NCI-H524 treated with DMSO at 0.1 percent for 48 hours (cell line): ENCODE measurements at places on chromosomes 11 and 22.

GRCh38 chr11:69512136-69512535 is 30.7 kb downstream of the LINC01488 start:
- no peak for DNase-seq

DNA sequence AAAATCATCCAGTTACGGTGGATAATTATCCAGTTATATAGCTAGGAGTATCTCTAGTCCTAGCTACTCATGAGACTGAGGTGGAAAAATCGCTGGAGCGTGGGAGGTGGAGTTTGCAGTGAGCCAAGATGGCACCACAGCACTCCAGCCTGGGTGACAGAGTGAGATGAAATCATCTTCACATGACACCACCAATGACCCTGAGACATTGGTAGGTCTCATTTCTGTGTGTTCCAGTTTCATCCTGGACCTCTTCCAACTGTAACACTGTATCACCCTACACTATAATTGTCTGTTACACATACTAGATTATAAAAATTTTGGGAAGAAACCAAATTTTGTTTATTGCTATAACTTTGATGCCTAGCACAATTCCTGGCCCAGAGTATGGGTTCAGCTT is 446.8 kb downstream of the TMEM135 start:
- no peak for DNase-seq

DNA sequence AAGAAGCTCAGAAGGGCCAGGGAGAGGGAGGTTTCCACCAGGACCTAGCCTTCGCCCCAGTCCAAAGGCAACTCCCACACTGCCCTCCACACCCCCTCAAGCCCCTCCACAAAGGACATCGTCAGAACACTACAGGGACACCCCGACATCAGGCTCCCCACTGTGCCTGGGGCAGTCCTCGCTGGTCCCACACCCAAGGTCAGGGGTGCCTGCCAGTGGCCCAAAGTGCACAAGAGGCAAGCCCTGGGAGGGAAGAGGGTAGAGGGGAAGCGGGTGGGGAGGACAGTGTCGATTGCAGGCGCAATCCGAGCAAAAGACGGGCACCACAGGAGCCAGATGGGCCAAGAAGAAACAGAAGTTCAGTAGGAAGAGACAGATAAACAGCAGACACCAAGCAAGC is 35.6 kb upstream of the JAM3 start:
- DNase-seq: no peak

DNA sequence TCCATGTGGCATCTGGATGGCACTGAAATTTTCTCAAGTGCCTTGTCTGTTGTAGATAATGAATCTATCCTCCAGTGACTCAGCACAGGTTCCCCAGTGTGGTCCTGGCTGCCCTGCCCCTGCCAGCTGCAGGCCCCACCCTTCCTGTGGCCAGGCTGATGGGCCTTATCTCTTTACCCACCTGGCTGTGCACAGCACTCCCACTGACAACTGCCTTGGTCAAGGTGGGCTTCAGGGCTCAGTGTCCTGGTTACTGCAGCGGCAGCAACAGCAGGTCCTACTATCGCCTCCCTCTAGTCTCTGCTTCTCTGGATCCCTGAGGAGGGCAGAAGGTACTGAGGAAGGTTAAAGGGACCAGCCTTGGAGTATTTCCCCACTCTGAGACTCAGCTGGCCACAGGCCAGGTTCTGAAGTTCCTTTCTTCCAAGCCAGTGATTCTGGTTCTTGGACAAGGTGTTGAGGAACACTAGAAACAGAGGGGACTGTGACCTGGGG is 3.1 kb downstream of the HMBS start:
- DNase-seq: no peak

DNA sequence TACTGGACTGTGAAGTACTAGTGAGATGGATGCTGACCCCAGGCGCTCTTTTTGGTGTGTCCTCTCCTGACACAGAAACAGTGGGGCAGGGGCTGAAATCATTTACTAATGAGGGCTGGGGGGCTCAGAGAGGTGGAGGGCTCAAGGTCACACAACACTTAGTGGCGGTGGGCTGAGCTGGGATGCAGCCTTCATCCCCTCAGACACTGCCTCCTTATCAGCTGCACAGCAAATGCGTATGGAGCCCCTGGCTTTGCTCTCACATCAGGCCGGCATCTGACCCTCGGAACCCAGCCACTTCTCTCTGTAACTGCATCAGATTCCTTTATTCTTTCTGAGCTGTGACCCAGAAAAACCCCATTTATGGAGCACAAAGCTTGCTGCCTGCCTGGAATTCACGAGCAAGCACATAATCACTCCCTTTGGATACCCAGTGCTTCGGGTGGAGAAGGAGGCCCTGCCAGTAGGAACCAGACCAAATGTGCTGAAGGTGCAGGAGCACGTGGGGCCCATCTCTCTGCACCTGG is 736.6 kb downstream of the TBC1D22A start:
- no peak for DNase-seq

DNA sequence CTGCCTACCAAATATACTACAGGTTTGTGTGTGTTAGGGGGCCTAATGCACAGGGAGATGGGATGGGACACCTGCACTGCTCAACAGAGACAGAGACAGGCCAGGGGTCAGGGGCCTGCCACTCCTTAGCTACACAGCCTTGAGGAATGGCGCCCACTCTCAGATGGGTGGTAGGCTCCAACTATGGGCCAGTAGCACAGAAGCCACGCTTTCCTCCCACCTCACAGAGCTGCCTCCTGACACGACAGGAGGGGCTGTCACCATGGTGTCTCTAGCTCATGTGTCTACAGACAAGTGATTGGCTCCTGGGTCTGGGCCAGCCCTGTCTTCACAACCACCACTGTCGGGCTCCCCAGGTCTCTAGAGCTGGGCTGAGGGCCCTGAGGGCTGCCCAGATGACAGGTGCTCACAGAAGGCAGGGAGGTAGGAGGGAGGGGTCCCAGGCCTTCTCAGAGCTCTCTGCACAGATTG is 81.8 kb downstream of the DGCR2 start:
- no peak for DNase-seq

- DNase-seq: no peak
Measured at GRCh38 chr11:66725647-66726046, 3.4 kb downstream of the SPTBN2 start.

- DNase-seq: no peak
Measured at GRCh38 chr22:20807315-20807752, 33.4 kb downstream of the SERPIND1 start.
